ENCODE measurements at places on chromosomes 13 and 19. TPM values are rescaled to one million over a fixed set of nuclear protein-coding genes. Genes with fewer than 3 reads are reported as not detected.
A peak's percentile ranks its signal among the peaks of the same experiment; 100 is the strongest.

The C13orf42 gene
- total RNA-seq: not detected

The SLC6A16 gene
- total RNA-seq: 4.9 TPM

DNA sequence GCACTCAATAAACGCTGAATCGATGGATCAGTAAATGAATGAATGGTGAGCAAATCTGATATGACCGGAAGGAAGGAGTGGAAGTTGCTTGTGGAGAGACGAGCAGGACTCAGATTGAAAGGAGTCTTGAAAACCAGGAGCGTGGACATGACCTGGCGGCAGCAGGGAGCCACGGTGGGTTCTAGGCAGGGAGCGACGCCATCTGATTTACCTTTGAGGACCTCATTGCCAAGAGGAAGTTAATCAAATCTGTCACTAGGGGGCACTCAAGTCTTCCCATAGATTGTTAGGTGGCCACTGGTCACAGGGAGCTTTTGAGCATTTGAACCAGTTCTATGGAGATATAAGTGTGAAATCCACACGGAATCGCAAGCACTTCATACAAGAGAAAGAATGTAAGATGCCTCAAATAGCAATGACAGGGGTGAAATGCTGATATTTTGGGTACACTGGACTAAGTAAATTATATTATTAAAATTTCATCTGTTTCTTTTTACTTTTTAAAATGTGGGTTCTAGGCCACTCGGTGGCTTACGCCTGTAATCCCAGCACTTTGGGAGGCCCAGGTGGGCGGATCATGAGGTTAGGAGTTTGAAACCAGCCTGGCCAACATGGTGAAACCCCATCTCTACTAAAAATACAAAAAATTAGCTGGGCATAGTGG lies 9.2 kb upstream of the FBN3 start:
- peak; percentile 49 for DNase-seq

GRCh38 chr13:72255908-72256307 lies 388.9 kb upstream of the DACH1 start:
- DNase-seq: no peak

The ATP4A gene
- total RNA-seq: not detected

DNA sequence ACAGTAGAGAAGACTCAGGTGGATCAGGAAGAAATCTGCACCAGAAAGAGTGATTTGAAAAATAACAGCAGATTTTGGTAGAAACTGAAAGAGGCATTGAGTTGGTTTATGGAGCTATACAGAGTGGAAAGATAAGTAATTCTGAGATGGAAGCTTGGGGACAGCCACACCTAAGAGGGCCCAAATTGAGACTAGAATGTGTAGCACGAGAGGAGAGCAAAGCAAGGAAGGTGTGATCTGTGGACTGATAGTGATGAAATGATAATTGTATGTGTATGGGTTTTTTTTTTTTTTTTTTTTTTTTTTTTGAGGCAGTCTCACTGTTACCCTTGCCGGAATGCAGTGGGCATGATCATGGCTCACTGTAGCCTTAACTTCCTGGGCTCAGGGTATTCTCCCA lies 16.3 kb downstream of the SAE1 start:
- DNase-seq: no peak

GRCh38 chr19:30159636-30160035 lies 212.5 kb upstream of the ZNF536 start:
- no peak for DNase-seq

The LYPD3 gene
- total RNA-seq: 0.74 TPM

- no peak for DNase-seq
Observed at GRCh38 chr19:18433735-18434398, 4.1 kb downstream of the ISYNA1 start.

The RNF113B gene
- total RNA-seq: not detected

DNA sequence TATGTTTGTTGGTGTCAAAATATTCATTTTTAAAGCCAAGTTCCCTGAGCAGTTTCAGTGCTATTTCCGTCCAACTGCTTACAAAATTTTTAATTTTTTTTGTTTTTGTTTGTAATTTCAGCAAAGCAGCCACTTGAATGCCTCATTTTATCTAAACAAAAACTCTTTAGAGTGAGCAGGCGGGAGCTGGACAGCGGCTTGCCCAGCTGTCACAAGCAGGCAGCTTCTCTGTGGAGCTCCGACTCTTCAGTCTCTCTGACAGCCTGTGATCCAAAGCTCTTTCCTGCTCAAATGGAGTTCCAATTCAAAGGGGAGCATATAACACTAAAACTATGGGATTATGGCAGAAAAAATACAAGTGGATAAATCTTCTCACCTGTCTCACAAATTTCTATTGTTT lies 618.3 kb upstream of the PCDH20 start:
- no peak for DNase-seq

DNA sequence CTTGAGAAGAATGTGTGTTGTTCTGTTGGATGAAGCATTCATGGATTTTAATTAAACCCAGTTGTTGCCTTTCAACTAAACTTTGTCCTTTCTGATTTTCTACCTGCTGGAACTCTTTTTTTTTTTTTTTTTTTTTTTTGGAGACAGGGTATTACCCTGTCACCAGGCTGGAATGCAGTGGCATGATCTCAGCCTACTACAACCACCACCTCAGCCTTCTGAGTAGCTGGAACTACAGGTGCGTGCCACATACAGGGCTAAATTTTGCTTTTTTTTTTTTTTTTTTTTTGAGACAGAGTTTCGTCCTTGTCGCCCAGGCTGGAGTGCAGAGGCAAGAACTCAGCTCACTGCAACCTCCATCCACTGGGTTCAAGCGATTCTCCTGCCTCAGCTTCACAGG lies 6.9 kb downstream of the ZNF791 start:
- DNase-seq: no peak

- DNase-seq: peak; percentile 55
Observed at GRCh38 chr13:109412283-109412901, 374.0 kb downstream of the IRS2 start.

The CLEC17A gene
- not detected for total RNA-seq

The CDC42EP5 gene
- total RNA-seq: 25.5 TPM

The UBE2L5 gene
- not detected for total RNA-seq

DNA sequence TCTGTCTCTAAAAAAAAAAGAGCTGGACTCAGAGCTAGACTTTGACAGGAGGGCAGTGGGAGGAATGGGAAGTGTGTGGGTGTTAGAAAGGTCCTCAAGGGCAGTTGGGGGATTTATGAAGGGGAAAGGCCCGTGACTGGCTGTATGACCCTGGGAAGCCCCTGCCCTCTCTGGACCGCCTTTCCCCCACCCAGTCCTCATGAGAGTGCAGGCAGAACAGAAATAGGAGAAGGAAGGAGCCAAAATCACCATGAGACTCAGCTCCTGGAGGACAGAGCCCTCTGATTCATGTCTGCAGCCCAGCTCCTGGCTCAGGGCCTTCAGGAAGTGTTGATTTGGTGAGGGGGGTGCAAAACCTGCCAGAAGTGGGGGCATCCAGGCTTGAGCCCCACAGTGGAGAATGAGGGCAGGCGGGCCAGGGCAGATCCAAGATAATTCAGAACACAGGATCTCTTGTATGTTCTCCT lies 8.7 kb upstream of the SMG9 start:
- DNase-seq: no peak

The KCNN1 gene
- total RNA-seq: not detected

All from lower lobe of right lung (tissue), 2 donors.